ENCODE measurements at places on chromosomes 2 and 18.

- no peak for DNase-seq
Observed at GRCh38 chr2:175855236-175855635, 146.8 kb downstream of the LNPK start.

- DNase-seq = no peak
Observed at GRCh38 chr2:196967116-196967515, 40.6 kb upstream of the PGAP1 start.

GRCh38 chr18:55529581-55529980 lies 58.4 kb downstream of the TCF4 start:
- no peak for DNase-seq

GRCh38 chr2:18272148-18272494 lies 288.3 kb downstream of the RDH14 start:
- no peak for DNase-seq

DNA sequence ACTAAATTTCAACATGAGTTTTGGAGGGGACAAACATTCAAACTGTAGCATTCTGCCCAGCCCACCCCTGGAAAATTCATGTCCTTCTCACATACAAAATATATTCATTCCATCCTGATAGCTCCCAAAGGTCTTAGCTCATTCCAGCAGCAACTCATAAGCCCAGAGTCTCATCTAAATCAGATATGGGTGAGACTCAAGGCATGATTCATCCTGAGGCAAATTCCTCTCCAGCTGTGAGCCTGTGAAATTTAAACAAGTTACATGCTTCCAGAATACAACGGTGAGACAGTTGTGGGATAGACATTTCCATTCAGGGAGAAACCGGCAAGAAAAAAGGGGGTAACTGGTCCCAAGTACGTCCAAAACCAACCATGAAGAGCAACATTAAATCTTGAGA lies 43.5 kb upstream of the FAHD2A start:
- DNase-seq = no peak

- no peak for DNase-seq
Observed at GRCh38 chr18:77138270-77138669, 5.7 kb upstream of the MBP start.

DNA sequence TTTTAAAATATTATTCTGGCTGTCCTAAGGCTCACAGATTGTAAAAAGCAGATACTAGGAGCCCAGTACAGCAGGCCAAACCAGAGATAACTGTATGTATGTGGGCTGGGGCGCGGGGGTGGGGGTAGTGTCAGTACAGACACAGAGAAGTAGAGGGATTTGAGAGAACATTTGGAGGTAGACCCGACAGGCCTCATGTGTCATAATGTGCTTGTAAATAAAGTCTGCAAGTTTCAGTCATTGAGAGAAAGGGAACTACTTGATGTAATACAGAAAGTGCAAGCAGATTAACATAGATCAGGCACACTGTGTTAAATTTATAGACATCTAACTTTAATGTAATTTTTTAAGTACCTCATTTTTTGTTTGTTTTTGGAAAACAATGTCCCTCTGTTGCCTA lies 7.4 kb upstream of the POLI start:
- DNase-seq = no peak

- DNase-seq = no peak
Observed at GRCh38 chr2:16927398-16927797, 261.8 kb upstream of the CYRIA start.

All from hindlimb muscle (tissue), 1 donor.